ENCODE measurements at places on chromosomes 12 and 14. TPM values are rescaled to one million over a fixed set of nuclear protein-coding genes. Genes with fewer than 3 reads are reported as not detected.

Gene SMOC1
- not detected for total RNA-seq

Gene SLC39A5
- total RNA-seq: not detected

Gene FGF6
- not detected for total RNA-seq

Gene COL2A1
- total RNA-seq: not detected

Gene DACT1
- total RNA-seq: 0.38 TPM

Gene PRR4
- not detected for total RNA-seq

Gene PCK2
- total RNA-seq: 5.2 TPM

Gene SIRT4
- total RNA-seq: not detected

Gene RERGL
- not detected for total RNA-seq

Gene HHIPL1
- total RNA-seq: not detected

Gene KDM2B
- total RNA-seq: 80.8 TPM

Gene RTL1
- total RNA-seq: not detected

Gene TAS2R14
- total RNA-seq: 0.31 TPM

Gene A2M
- not detected for total RNA-seq

Gene NRXN3
- not detected for total RNA-seq

Gene MGST1
- total RNA-seq: not detected

Gene GALNT16
- total RNA-seq: 0.08 TPM

Gene KLRB1
- total RNA-seq: 58.3 TPM

Gene AQP5
- not detected for total RNA-seq

Gene EML1
- not detected for total RNA-seq

Gene CMA1
- total RNA-seq: not detected

Gene FOXA1
- not detected for total RNA-seq

Gene FGF23
- total RNA-seq: not detected

Gene ISCU
- total RNA-seq: 260 TPM
